ENCODE measurements at places on chromosomes 4 and X. TPM values are rescaled to one million over a fixed set of nuclear protein-coding genes. Genes with fewer than 3 reads are reported as not detected.

Gene PRDM8
- 9.4 TPM for total RNA-seq

Gene NPY1R
- 1.3 TPM for total RNA-seq

Gene VSIG4
- not detected for total RNA-seq

Gene HTN1
- not detected for total RNA-seq

Gene TSPAN5
- 50.3 TPM for total RNA-seq

Gene ADGRG2
- total RNA-seq, result 1.4 TPM

Gene SPIN2B
- total RNA-seq, result 17.7 TPM

Gene CFAP97
- 10.5 TPM for total RNA-seq

Gene MRPL1
- total RNA-seq, result 23.0 TPM

Gene ARFIP1
- total RNA-seq, result 28.1 TPM

Gene MAPK10
- 0.44 TPM for total RNA-seq

Gene MCTS1
- total RNA-seq, result 83.7 TPM

Gene NAT8L
- 2.0 TPM for total RNA-seq

Gene GPR173
- 2.2 TPM for total RNA-seq

Gene WDFY3
- total RNA-seq, result 23.1 TPM

Gene STATH
- not detected for total RNA-seq

Gene TLR10
- not detected for total RNA-seq

Gene NKX3-2
- total RNA-seq, result 0.07 TPM

Gene MAGEA9B
- total RNA-seq, result not detected

Gene UGT2A1
- total RNA-seq, result not detected

Gene TCEAL2
- total RNA-seq, result not detected

Gene PDZD4
- 0.63 TPM for total RNA-seq

Gene CCKAR
- not detected for total RNA-seq

Gene NELFA
- 30.0 TPM for total RNA-seq

Gene PLXNB3
- 27.3 TPM for total RNA-seq

Gene DGKK
- total RNA-seq, result not detected

Gene CXCL6
- 23.4 TPM for total RNA-seq

Gene PCYT1B
- total RNA-seq, result not detected

Gene LINC00632
- 16.0 TPM for total RNA-seq
